DMS53 (cell line): ENCODE measurements at places on chromosomes 1 and 21.

DNA sequence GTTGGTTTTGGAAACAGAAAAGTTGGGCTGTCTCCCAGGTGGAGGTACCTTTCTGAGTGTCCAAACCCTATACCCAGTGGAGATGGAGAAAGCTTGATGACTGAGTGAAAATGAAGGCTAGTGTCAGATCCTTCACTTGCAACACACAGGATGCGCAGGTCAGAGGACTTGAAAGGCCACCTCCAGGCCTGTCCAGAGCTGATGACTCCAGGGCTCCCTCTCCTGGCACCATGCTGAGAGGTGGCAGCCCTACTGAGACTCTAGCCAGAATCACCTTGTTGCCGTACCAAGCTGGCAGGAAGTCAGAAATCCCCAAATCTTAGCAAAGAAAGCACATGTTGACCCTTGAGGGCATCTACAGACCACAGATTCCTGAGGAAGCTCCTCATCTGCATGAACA, 16.4 kb downstream of the KNCN start:
- DNase-seq = peak; percentile 92

GRCh38 chr1:77831566-77831965, 52.1 kb downstream of the MIGA1 start:
- DNase-seq = no peak

- DNase-seq = no peak
These were observed 337.2 kb downstream of the LTN1 start for GRCh38 chr21:28655471-28655870.

GRCh38 chr1:234683127-234683860, 73.3 kb upstream of the IRF2BP2 start:
- DNase-seq = no peak

GRCh38 chr1:22816067-22816775, 105.6 kb downstream of the EPHB2 start:
- DNase-seq = no peak

- no peak for DNase-seq
These were observed 432.6 kb downstream of the AMY1C start for GRCh38 chr1:104182251-104182650.

DNA sequence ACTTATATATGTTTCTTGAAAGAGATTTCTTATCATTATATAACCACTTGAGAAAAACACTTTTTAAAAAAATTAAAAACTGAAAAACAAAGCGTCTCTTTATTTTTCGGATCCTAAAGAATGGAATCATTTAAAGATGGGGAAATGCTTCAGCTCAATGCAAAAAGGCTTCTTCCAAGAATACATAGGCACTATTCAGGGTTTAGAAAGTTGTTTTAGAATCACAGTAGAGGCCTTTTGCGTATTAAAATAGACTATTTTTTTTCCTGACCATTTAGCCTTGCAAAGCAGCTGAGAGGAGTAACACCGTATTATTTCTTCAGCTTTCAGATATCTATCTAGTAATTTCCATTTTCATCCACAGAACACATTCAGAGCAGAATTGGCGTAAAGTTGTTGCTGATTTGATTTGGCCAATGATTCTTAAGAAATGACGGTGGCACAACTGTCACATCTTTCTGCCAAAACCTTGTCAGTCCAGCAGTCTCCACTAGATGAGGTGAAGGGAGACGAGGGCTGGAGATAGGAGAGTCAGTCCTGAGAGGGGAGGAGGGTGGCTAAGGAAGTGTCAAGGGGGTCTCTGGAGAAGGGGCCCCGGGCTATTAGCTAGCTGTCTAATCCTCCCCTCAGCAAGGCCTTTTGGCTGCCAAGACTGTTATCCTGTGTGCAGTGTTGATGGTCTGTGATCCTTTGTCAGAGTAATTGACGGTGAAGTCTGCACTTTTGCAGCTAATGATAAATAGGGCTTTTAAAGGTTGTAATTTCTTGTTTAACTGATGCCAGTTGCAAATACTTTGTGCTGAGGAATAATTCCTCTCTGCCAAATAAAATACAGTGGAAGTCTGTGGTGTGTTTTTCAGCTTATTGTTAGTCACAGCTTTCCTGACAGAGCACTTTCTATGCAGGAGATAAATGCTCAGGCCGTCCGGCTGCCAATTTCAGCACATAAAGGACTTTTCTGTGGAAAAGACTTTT, 34.7 kb downstream of the PRRX1 start:
- DNase-seq = no peak

DNA sequence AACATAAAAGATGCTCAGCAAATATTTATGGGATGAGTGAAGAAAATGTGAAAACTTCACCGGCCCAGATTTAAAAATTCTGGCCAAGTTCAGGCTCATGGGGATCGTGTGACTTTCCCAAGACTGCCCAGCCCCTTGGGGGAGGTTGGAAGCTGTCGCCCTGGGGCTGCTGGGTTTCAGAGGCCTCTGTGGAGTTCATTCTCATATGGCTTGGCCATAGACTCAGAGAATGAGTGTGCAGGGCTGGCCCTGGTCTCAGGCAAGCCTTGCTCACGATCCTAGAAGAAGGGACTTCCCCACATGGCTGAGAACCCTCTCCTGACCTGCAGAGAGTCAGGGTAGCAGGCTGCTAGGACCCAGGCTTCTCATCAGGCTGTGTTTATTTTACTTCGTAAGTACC, 24.6 kb downstream of the PADI2 start:
- no peak for DNase-seq

DNA sequence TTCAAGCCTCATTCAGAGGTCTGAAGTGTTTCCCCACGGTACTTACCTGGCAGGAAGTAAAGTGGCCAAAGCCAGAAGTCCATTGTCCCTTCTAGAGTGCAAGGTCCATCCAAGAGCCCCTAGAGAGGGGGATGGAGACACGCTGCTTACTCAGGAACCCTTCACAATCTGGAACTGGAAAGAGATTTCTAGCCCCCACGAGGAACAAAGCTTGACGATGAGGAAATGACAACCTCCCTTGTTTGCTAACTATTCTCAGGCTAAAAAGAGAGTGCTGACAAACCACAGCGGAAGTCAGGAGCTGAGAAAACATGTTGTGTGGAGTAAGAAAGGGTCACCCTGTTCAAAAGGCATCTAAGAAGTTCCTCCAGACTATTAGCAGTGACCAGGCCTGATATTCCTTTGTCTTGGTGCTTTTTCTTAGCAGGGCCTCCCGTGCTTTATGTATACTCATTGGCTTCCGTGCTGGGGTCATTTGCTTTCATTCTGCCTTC, at the start of gene FCMR:
FCMR (minus strand) TSS at position 170 of the 494 bp plus-strand sequence; CDS start at position 83, 87 bp downstream.
- peak; percentile 89 for DNase-seq

- no peak for DNase-seq
These were observed 17.6 kb upstream of the TNFRSF1B start for GRCh38 chr1:12148958-12149790.

DNA sequence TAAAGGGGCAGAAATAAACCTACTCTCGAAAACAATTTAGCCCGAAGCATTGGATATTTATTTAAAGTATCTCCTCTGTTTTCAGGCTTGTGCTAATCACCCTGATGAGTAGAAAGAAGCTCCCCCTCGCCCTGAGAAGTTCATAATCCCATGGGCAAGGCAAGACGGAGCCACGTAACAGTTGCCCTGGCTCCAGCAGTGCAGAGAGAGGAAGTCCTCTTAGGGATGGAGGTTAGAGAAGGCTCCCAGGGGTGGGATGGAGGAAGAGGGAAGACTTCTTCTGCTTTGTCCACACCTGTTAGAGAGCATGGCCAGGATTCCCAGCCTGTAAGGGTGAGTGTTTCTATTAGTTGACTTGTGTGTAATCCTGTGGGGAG, 3.4 kb upstream of the GPR25 start:
- DNase-seq = no peak

GRCh38 chr1:31127266-31127665, 61.7 kb upstream of the PUM1 start:
- DNase-seq = no peak

DNA sequence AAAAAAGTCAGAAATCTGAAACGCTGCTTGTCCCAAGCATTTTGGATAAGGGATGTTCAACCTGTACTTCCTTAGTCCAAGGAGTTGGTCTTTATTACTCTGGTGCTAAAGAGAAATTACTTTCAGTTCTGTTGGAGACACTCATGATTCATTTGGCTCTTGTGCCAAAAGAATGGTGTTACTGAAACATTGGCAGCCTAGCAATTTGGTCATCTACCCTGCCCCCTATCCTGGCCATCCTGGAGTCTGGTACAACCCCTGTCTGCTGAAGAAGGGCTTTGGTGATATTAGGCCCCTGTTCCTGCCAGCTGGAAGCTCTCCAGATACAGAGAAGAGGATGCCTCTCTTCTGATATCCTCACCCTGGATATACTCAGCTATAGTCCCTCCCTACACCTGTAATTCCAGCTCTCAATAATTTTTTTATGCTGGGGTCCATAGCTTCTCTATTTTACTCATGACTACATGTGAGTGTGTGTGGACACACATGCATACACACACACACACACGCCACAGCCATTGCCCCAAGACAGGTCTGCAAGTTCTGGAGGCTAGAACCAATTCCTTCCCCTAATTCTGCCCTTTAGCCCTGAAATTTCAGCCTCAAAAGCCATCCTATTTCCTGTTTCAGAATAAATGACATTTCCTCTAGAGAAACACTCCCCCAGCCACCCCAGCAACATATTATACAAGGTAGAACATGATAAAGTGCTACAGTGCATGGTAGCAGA, 40.0 kb downstream of the LHX8 start:
- DNase-seq = no peak

- DNase-seq = no peak
These were observed 155.4 kb downstream of the CASZ1 start for GRCh38 chr1:10640843-10641553.

DNA sequence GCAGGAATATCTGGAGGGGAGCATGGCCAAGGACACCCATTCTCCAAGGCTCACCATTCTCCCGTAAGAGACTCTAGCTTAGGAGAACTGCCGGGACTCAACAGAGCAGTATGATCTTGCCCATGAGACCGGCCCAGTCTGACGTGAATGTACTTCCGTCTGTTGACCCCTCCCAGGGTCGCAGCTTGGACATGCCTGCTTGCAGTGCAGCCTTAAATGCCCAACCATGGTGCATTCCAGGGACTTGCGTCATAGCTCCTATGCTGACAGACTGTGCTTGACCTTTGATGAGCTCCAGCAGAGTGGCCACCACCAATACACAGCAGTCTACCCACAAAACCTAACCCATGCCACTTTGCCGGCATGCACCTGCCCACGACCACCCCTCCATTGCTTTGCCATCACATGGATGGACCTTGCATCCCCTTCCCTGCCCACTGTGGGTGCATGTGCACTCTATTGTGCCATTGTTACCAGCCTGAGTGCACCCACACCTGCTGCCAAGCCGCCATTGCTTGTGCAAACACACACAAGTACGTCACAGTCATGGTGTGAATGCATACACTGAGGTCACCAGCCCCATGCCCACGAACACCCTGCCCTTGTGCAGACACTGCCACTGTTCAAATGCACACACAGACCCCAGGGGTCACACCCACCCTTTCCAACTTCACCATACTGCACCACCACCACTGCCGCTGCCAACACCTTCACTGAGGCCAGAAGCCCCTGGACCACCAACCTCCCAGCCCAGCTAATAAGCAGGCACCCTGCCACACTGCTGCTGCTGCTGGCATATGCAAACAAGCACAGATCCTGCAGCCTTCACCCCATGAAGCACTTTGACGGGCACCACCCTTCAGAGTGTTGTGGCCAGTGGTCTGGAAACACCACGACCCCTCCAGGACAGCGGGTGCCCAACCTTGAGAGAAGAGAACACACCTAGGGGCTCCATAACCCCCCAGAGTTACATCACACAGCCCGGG, 1141.3 kb downstream of the BRINP3 start:
- DNase-seq = peak; percentile 22

DNA sequence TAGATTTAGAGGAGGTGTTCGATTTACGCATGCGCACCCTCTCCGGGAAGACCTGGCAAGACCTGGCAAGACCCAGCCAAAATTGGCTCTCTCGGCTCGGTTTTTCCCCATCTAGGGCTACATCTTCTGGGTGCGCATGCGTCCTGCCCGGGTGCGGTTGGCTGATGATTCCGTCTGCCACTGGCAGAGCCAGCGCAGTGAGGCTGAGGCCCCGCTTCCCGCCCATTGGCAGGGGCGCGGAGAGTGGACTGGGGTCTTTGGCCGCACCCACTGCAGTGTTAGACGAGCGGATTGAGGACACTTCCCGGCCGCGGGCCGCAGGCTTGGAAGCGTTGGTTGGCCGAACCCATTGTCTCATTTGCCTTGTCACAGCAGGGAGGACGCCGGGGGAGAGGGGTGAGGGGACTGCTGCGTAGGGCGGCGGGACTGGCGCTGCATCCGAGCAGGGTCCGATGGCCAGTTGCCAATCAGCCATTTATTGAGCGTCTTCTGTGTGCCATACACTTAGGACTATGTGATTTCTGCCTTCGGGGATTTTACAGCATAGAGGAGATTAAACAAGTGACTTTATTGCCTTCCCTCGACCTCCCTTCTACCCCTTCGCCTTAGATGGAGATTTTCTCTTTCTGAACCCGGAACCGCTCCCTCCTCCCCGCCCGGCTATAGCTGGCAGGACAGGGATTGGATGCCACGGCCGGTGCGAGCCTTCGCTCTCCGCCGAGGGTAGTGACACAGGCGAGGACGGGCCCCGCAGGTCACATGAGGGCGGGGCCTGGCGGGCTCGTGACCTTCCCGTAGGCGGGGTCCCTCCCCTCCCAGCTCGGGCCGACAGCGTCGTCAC, 43.7 kb downstream of the MEF2D start:
- DNase-seq = peak; percentile 100

- peak; percentile 69 for DNase-seq
These were observed 1.6 kb downstream of the NFIA start for GRCh38 chr1:61083807-61084440.

- no peak for DNase-seq
These were observed 418.3 kb downstream of the MATN1 start for GRCh38 chr1:30305061-30305460.

DNA sequence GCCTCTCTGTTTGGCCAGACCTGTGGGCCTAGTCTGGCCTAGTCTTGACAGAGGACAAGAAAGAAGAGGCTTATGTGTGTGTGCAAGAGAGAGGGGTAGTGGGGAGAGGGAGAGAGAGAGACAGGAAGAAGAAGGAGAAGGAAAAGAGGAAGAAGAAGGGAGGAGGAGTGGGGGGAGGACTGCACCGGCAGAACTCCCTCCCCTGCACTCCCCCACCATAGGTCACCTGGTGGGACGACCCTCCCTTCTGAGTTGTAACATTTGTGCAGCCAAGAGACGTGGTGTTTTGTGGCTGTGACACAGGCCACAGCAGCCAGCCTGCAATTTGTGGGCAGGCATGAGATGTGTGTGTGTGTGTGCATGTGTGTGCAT, 4.3 kb downstream of the INAVA start:
- DNase-seq = no peak

DNA sequence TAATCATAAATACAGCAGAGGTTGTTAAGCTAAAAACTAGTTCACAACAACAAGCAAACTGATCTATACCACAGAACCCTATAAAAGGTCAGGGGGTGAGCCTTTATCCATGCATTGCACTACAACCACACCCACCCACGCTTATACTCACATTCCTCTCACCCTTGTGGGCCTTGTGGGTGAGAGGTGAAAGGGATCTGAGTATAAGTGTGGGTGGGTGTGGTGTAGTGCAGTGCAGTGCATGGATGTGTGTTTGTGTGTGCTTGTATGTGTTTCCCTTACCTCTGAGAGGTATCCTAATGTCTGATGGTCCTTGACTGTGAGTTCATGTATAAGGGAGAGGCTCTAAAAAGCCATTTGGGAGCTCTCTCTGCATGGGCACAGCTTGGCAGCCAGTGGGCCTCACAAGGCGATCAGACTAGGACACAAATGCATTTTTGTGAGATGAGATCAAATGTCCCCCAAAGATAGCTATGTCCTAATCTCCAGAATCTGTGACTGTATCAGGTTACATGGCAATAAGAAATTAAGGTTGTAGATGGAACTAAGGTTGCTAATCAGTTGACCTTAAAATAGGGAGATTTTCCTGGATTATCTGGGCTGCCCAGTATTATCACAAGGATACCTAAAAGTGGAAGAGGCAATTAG, 95.5 kb upstream of the DPT start:
- DNase-seq = no peak
